CD8-positive, alpha-beta T cell (primary cell): ENCODE measurements at places on chromosomes 1 and 21. TPM values are rescaled to one million over a fixed set of nuclear protein-coding genes. Genes with fewer than 3 reads are reported as not detected.

Gene CHRM3
- not detected for total RNA-seq

Gene APOBEC4
- not detected for total RNA-seq

Gene ACOT7
- total RNA-seq = 3.1 TPM

Gene PPT1
- 34.2 TPM for total RNA-seq

Gene C1orf56
- 0.56 TPM for total RNA-seq

Gene RIPPLY3
- not detected for total RNA-seq

Gene DMRTA2
- not detected for total RNA-seq

Gene QSOX1
- 12.8 TPM for total RNA-seq

Gene NIBAN1
- total RNA-seq = 13.5 TPM

Gene CATSPERE
- 0.92 TPM for total RNA-seq

Gene DISP1
- 0.73 TPM for total RNA-seq

Gene RASSF5
- 209 TPM for total RNA-seq

Gene C1orf174
- 20.9 TPM for total RNA-seq

Gene HYI
- total RNA-seq = 9.4 TPM

Gene ENO1
- total RNA-seq = 130 TPM

Gene RBP7
- not detected for total RNA-seq

Gene FCN3
- total RNA-seq = not detected
